ENCODE measurements at places on chromosomes 13 and 19.

GRCh38 chr13:83547043-83547442, 335.2 kb downstream of the SLITRK1 start:
- DNase-seq: no peak

- no peak for DNase-seq
These were observed 10.3 kb upstream of the UBAC2 start for GRCh38 chr13:99190147-99190985.

DNA sequence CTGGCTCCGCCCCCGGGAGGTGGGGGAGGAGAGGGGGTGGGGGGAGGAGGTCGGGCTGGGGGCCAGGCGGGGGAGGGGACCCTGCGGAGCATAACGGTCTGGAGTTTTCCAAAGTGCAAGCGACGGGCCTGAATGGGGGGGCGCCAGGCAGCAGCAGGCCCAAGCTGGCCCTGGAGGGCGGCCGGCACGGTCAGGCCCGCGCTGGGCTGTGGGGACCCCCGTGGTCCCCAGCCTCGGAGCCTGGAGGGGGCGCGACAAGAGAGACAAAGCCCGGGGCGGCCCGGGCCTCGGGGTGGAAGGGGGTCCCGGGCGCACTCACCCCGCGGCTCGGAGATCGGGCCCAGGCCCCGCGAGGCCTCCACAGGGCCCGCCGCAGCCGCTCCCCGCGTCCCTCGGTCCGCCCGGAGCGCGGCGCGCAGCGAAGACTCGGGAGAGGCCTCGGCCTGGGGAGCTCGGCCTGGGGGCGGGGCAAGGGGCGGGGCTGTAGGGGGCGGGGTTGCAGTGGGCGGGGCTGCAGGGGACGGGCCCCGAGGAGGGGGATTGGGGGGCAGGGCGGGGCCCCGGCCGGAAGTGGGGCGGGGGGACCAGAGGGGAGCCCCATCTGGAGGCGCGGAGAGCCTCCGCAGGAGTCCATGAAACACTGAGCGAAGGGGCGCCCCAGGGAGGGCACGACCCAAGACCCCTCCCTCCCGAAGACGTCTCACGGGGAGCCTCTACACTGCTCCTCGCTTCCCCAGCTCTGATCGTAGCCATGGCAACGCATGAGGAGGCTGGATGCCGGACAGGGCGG, 47.6 kb downstream of the PTPRS start:
- DNase-seq: no peak

GRCh38 chr13:93726173-93726957, 499.8 kb downstream of the GPC6 start:
- DNase-seq: no peak

DNA sequence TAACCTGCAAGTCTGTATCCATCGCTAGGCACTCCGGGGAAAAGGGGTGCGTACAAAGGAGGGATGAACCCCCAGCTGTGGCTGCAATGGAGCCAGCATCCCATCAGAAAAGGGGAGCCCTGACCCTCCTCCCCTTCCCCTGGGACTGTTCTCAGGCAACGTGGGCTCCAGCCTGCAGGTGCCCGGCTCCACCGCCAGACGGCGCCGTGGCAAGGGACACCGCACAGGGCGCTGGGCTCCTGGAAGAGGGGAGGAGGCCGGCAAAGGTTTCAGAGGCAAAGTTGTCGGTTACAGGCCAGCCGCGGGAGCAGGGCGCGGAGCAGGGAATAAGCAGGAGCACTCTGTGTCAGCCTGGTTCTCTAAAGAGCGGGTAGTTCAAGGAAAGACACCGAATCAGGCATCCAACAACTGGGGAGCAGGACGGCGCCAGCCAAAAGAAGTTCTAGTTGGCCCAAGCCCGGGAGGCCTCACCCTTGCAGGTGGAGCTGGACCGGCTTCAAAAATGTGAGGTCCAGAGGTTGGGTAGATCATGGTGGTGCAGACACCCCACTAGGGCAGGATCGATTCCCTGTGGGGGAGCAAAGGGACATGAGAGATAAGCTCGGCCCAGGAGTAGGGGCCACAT, 53.0 kb upstream of the ATP12A start:
- no peak for DNase-seq

GRCh38 chr13:26051657-26052311, at the start of gene SHISA2:
TSS of gene SHISA2 (minus strand) at chr13:26052016. CDS start at chr13:26050975, 1,041 bp downstream.
- DNase-seq: no peak

- DNase-seq: no peak
These were observed 788 bp upstream of the RTBDN start for GRCh38 chr19:12834976-12835757.

DNA sequence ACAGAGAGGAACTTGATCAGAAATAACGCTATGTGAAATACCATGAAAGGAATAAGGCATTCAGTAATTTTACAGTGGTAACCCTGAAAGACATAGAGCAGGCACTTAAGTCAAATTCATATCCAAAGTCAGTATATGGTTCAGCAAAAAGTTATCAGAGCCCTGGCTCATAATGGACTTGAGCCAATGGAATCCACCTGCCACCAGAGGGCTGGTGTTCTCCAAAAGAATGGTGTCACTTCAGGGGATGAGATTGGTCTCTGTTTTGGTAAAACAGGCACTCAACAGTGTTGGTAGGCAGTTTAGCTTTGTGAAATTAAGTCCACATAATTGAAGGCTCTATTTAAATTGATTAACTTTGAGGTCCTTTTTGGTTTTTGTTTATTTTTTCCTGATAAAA, 93.9 kb downstream of the LIG4 start:
- no peak for DNase-seq
